ENCODE measurements at places on chromosomes 5 and 9.

GRCh38 chr5:39396843-39397242 is 27.9 kb downstream of the DAB2 start:
- DNase-seq, result no peak

- no peak for DNase-seq
Measured at GRCh38 chr5:129398026-129398678, 61.9 kb upstream of the ADAMTS19 start.

DNA sequence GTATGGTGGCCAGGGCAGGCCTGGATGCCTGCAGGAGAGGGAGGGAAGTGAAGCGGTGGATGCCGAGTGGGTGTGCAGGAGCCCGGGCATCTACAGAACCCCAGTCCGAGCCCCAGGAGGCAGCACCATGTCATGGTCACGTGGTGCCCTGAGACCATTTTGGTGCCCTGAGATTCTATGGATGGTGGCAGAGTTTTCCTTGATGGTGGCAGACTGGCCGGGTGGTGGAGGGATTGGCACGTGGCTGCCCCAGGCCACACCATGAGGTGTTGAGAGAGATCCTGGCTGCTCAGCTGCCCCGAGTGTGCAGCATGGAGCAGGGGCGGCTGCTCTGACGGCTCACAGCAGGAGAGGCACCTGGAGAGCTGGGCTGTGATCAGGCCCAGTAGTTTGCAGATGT is 52.3 kb downstream of the SYK start:
- no peak for DNase-seq

GRCh38 chr9:126480813-126481212 is 132.9 kb upstream of the LMX1B start:
- DNase-seq, result no peak

DNA sequence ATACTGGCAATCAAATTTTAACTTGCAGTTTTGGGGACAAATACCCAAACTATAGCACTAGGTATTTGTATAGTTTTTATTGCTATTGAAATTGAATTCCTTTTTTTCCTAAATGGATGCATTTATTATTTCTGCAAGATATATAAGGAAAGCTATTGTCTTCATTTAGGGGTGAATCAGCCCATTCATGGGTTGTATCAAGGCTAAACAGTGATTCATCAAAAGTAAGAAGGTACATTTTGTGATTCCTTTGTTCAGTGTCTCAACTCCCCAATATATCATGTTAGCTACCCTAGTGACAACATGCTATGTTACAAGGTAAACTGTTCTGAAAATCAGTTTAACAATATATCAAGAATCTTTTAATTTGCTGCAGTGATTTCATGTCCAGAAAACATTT is 185.7 kb downstream of the PLK2 start:
- no peak for DNase-seq

DNA sequence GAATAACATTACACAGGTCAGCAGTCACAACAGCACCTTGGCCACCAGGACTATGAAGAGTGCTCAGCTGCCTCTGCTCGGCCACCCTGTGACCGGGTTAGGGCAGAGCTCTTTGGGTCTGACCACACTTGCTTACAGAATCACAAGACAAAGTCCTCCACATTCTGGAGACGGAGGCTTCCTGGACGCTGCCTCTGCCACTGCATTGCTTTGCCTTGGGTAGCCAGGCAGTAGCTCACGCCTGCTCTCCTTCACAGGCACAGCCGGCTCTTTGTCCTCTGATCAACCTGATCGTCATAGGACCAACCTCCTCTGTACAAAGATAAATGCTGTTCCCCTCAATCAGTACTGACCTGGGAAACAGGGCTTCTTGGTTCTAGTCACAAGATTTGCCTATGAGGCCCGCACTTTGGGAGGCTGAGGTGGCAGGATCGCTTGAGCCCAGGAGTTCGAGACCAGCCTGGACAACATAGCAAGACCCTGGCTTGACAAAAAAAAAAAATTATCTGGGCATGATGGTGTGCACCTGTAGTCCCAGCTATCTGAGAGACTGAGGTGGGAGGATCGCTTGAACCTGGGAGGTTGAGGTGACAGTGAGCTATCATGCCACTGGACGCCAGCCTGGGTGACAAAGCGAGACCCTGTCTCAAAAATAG is 128.4 kb upstream of the IER5L start:
- DNase-seq, result peak; percentile 22

GRCh38 chr5:80057921-80058320 is 22.8 kb downstream of the THBS4 start:
- no peak for DNase-seq

- no peak for DNase-seq
Measured at GRCh38 chr5:141322261-141322660, 1.7 kb upstream of the TAF7 start.

GRCh38 chr5:151068433-151069197 is 12.2 kb downstream of the TNIP1 start:
- no peak for DNase-seq

DNA sequence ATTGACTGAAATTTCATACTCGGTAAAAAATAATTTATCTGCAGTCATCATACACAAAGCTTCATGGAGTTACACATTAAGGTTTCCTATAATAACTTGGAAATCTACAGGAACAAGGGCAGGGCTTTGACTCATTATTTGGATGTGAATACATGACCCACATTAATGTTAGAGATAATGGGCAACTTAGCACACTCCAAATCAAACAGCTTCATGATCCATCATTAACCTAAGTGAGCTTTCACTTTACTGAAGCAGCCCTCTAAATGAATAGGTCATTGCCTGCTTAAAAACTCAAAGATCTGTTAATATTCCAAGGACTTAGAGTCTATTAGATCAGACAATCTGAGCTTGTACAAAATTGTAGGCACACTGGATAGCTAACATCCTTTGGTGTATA is 9.0 kb downstream of the CDH12 start:
- DNase-seq, result no peak

DNA sequence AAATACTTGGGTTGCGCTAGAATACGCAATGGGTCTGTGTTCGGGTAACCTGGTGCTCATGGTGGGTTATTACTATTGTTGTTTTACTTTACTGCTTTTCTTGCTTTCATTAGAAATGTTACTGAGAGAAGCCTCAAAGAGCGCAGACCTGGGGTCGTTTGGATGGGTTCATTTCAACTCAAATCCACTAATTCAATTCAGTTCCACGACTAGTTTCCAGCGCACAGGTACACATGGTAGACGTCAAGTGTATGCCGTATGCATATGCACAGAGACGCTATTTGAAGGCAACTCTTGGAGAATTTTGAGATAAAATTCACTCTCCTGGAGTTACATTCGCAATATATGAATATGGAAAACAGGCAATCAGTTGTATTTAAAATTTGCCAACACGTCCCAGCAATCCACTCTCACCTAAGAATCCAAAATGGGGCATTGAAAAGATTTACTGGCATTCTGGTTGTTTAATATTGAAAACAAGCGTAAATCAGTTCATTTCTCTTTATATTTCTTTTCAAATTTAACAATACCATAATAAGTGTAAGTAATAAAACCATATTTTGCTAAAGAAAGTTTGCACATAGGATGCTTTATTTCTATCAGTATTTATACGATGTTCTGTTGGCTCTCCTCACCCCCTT is 4.4 kb upstream of the PAX5 start:
- no peak for DNase-seq

GRCh38 chr5:10896016-10896415 is 135.0 kb upstream of the DAP start:
- DNase-seq, result no peak

- DNase-seq, result no peak
Measured at GRCh38 chr5:28400076-28400475, 1361.7 kb upstream of the CDH9 start.

DNA sequence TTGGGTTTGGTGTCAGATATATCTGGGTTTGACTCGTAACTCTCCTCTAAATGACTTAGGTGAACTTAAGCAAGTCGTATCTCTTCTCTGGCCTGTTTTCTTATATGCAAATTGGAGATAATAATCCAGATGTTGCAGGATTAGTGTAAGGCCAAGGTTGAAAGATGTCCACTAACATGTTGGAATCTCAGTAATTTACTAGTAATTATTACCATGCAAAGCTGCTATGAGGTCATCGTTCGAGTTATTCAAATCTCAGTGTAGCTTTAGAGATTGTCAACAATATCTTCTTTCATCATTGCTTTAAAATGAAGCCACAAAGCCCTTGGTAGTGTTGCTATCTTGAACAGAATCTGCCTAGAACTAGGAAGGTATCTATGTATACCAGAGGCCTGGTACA is 437.7 kb upstream of the KLF4 start:
- no peak for DNase-seq

GRCh38 chr5:9165546-9165945 is 380.3 kb downstream of the SEMA5A start:
- DNase-seq, result no peak

DNA sequence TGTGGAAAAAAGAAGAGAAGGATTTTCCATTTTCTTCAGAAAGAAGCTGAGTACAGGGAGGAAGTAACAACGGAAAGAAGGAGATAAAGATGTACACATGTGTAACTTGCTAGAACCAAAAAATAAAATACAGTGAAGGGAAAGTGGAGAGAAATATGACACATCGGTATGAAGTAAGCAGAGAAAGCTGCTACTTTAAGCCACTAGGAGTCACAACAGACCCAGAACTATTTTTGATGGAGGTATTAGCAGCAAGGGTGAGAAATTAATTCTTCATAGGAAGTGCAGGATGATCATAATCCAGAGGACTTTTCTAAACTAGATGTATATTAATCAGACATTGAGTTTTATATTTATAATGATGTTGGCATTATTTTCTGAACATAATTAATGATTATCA is 88.5 kb downstream of the FAM174A start:
- no peak for DNase-seq

DNA sequence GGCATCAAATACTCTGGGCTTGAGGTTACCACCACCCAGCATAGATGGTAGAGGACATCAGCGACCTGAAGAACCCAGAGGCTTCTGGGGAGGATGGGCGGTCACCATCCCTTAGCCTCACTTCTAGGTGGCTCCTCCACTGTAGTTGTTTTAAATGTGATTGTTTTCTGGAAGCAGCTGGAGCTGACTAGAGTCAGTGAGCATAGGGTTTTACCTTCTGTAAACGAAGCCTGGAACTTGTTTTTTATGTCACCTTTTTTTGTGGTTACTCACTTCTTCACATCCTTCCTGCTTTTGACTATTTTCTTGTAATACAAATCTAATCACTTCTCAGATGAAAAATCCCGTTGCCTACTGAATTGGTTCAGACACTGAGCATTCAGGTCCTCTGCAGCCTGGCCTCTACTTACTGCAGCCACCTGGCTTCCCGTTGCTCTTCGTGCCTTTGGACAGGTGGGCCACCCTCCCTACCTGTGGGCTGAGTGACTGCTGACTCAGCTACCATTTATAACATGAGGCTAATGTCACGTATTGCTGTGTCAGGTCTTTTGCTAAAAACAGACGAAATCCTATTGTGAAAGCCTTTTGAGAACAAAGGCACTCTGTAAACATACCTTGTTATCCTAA is 167.8 kb downstream of the MAN2A1 start:
- DNase-seq, result no peak

DNA sequence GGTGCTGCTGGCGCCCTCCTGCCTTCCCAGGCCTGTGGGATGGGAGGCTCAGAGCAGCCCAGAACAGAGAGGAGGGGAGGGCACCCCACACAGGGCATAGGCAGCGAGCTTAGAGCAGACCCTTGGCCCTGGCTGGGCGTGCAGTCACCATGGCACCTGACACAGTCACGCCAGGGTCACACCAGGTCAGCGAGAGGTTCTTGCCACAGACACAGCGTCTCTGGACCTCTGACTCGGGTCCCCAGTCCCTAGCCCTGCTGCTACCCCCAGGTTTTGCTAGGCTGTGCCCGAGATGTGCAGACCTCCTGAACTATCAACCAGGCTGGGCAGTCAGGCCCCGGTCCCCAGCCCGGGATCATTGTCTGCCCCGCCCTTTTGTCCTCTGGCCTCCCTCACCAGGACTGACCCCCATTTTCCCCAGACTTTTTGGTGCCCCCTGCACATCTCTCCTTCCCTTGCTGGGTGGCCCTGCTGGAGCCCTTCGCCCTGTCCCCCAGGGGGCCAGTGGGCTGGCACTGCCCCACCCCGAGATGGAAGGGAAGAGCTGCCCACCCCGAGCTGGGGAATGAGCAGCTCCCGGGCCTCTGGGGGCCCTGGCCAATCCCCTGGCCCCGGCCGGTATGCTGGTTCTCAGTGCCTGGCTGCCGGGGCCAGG is 24.5 kb upstream of the NOTCH1 start:
- DNase-seq, result no peak

- peak; percentile 94 for DNase-seq
Measured at GRCh38 chr9:72485821-72486593, 35.4 kb upstream of the TMC1 start.

- DNase-seq, result no peak
Measured at GRCh38 chr9:37732952-37733351, 20.7 kb upstream of the TRMT10B start.

- DNase-seq, result no peak
Measured at GRCh38 chr9:69797675-69798074, 22.9 kb upstream of the CFAP95 start.

DNA sequence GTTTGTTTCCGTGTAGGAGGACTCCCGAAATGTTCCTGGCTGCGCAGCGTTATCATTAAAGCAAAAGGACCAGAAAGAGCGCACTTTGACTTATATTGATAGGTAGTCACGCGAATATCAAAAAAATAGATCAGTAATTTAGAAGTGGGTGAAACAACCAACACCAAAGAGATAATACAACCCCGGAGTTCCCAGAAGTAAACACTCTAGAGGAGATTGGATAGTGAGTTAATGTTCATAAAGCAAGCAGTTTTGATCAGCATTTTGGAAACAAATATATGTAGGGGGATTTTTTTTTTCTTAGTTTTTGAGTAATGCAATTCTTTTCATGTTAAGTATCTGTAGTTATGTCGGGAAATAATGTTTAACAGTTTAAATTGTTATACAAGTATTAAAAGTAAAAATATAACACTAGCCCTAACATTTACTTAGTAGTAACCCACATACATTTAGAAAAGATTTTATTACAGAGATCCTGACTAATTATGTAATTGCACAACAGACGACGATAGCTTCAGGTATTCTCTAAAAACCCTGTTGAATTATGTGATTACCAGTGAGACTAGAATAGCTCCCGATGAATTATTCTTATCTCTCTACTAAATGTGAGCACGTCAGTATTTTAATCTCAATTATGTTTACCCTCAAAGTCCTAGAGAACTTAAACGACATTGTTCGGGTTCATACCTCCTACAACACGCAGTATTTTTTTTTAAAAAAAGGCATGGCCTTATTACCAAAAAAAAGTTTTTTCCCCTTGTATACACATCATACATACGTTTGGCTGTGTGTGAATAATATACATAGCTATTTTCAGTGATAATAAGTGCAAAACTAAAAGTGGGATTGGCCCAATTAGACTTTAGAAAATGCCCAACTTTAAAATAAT is 9.4 kb upstream of the NFIB start:
- DNase-seq, result no peak

- peak; percentile 75 for DNase-seq
Measured at GRCh38 chr5:140357726-140358093, 2.3 kb upstream of the SLC4A9 start.
